ENCODE measurements at places on chromosomes 7 and 10.
A peak's percentile ranks its signal among the peaks of the same experiment; 100 is the strongest.

DNA sequence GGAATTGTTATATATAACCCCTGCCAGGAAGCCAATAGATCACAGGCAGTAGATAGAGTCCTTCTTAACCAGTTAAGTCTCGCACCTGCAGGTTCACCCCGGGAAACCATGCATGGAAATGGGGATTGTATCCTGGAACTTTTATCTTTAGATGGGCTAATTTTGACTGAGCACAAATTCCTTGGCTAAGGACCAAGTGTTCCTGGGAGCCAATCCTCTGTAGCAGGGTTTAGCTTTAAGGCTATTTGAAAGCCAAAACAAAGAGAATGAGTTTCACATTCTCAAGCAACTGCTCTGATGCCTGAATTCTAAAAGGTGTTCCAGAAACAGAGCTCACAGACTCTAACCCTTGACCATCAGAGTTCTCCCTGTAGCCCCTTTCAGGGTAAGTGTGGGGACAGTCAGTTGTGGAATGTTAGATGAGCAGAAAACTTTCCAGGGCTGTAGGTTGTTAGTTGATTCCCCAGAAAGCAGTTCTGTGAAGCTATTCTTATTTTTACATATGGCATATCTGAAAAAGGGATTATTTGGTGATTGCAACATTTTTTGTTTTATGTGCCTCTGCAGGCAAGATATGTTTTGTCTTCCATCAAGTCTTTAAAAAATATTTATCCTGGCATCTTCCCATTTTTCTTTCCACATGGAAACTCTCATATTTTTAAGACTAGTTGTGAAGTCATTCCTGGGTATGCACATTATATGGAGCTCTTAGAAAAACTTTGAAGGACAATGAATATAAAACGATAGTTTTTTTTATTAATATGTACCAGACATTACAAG lies 16.2 kb upstream of the NPVF start:
- no peak for DNase-seq

- DNase-seq = peak; percentile 53
Observed at GRCh38 chr7:139321071-139321745, 19.9 kb upstream of the FMC1 start.

DNA sequence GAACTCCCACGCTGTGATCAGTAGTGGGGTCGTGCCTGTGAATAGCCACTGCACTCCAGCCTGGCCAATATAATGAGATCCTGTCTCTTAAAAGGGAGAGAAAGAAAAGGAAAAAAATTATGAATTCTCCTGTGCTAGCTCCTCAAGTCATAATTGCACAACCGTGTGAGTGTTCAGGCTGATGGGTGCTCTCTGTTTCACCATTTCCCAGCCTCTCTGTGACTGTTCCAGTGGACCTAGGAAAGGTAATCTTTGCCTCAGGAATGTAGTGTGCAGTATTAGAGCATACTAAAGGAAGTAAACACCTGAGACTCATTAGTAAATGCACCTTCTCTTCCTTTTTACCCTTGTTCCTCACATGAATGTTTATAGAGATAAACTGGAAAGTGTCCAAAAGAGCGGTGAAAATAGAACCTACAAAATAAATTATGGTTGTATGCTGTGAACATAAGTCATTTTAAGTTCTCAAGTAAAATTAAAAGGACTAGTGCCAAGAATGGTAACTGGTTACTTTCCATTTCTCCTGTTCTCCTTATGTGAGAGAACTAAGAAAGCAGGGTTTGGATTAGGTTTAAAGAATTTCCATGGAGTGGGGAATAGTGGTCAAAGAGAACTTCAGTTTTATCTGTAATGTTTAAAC lies 42.7 kb downstream of the INPP5F start:
- DNase-seq = no peak

- no peak for DNase-seq
Observed at GRCh38 chr7:155166108-155166507, 96.0 kb downstream of the HTR5A start.

GRCh38 chr7:148234715-148235114 lies 355.9 kb upstream of the C7orf33 start:
- no peak for DNase-seq

- no peak for DNase-seq
Observed at GRCh38 chr10:75640381-75640780, 209.0 kb downstream of the LRMDA start.

GRCh38 chr10:46557319-46558121 lies 1.1 kb upstream of the GPRIN2 start:
- DNase-seq = no peak

DNA sequence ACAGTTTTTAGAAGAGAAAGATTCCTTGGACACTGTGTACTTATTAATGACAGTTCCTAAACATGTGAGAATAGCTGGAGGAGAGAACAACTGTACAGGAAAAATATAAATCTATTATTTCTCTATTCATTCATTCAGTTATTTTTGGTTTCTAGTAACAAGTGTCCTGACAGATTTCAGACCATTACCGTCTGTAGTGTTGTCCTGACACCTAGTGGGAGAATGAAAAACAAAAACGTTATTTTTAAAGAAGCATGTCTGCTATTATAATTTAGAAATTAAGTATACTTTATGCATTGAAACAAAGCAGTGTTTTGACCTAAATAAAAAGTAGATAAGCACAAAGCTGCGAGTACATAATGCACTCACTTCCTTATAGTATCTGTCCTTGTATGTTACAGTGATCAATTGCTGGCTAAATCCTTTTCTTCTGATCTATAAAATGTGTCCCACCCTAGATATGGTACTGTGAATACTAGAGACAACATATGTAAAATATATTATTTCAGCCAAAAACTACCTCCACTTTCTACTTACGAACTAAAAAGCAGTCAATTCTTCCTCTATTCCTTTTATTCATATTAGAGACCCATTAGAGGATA lies 575.6 kb downstream of the ARL4A start:
- peak; percentile 69 for DNase-seq

DNA sequence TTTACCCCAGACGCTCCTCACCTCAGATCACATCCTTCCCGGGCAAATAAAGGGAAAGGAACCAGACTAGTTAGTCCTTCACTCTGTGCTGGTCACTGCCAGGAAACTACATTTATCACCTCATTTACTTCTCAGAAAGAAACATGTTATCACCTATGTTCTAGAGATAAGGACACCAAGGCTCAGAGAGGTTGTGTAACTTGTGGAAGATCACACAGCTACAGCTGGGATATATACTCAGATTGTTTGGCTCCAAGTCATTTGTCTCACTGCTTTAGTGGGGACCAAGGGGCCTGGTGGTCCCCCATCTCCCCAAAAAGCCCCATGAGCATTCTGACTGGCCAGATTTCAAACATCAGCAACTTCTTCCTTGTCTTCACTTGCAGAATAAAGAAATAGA lies 17.5 kb upstream of the BTBD16 start:
- no peak for DNase-seq

- DNase-seq = no peak
Observed at GRCh38 chr7:146216396-146217041, 99.9 kb downstream of the CNTNAP2 start.

GRCh38 chr7:158432369-158433341 lies 155.0 kb downstream of the PTPRN2 start:
- no peak for DNase-seq

DNA sequence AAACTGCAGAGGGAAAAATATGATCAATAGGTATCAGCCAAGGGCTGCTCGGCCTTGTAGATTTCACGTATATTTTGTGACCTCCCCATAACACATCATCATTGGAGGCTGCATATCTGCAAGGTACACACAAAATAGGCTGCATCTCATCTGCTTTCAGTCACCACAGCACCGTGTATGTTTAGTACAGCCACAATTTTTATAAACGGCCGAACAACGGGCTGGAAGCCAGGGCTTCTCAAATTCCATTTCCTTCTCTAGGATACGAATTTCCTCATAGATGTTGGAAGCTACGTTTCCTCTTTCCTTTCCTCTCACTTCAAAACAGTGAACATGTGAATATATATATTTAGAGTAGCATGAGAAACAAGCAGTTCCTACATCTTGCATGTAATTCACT lies 20.2 kb upstream of the FOXK1 start:
- DNase-seq = no peak

GRCh38 chr7:24734306-24734705 lies 23.0 kb downstream of the GSDME start:
- no peak for DNase-seq

GRCh38 chr10:112955582-112956421 lies 5.8 kb downstream of the TCF7L2 start:
- DNase-seq = no peak

- DNase-seq = no peak
Observed at GRCh38 chr10:129418496-129419225, 48.4 kb upstream of the MGMT start.

DNA sequence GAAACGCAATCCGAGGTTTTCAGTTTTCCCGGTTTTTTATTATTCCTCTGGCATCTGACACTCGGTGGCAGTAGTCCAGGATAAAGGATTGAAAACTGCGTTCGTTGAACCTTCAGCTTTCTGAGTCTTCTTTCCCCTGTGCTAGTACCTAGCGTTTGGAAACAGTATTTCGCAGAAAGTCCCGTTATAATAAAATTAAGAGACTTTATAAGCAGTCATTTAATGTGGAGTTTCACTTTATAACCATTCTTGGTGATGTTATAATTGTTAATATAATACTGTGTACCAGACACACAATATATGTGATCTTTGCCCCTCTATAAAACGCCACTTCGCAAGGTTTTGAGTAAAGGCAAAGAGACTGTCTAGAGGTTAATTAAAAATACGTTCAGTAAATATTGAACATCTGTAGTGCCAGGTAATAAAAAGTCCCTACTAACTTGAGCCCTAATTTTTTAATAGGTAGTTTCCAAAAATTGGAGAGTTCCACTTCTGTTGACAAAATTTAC lies 874 bp downstream of the CISD1 start:
- DNase-seq = no peak

- DNase-seq = no peak
Observed at GRCh38 chr10:62377966-62378365, 3.8 kb downstream of the ZNF365 start.

GRCh38 chr7:132203021-132203420 lies 373.2 kb downstream of the PLXNA4 start:
- DNase-seq = no peak

Measured in NAMALWA (cell line).